ENCODE measurements at places on chromosomes 3 and 15.

- no peak for DNase-seq
Observed at GRCh38 chr15:26083896-26084295, 220.8 kb upstream of the ATP10A start.

- no peak for DNase-seq
Observed at GRCh38 chr3:152382312-152383135, 113.8 kb downstream of the MBNL1 start.

GRCh38 chr15:66937588-66937987, 127.8 kb upstream of the SMAD3 start:
- no peak for DNase-seq

DNA sequence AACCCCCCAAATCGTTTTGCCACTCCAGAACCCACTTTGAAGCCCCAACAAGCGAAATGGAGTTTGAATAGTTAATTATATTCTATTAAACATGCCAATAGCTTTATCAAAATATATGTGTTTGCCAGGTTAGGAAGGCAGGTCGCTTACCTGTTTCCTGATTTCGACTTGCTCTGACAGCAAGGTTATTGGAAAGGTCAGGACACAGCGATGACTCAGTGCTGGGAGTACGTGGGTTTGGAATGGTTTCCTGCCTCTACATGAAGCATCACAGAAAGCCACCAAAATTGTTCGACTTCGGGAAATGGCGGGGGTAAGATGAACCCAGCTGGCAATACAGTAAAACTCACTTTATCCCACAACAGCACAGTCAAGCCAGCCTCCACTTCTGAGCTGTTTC, 135.6 kb upstream of the ABI3BP start:
- DNase-seq: no peak

GRCh38 chr15:62502451-62502850, 337.4 kb upstream of the C2CD4B start:
- DNase-seq: no peak

- no peak for DNase-seq
Observed at GRCh38 chr15:77456746-77457145, 36.1 kb downstream of the HMG20A start.

- no peak for DNase-seq
Observed at GRCh38 chr3:45968149-45968548, 24.9 kb downstream of the CXCR6 start.

DNA sequence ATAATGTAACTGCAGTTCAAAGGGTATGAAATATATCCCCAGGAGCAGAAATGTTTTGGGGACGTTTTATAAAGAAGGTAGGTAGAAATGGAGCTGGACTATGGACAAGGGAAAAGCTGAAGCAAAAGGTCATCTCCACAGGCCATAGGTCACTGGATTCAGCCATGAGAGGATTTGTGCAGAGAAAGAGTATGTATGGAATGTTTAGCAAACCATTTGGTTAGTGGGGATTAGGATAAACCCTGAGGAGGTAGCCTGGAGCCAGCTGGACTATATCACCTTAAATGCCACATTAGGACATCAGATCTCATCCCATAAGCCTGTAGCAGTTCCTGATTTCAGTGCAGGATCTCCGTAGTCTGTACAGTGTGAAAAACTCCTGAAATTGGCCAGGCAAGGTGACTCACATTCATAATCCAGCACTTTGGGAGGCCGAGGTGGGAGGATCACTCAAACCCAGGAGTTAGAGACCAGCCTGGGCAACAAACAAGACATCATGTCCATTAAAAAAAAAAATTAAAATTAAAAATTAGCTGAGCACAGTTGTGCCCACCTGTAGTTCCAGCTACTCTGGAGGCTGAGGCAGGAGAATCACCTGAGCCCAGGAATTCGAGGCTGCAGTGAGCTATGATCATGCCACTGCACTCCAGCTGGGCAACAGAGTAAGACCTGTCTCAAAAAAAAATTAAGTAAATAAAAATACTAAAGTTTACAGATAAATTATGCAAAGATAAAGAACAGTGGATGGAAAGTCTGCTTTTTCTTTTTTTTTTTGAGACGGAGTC, 4.7 kb downstream of the IP6K1 start:
- no peak for DNase-seq

DNA sequence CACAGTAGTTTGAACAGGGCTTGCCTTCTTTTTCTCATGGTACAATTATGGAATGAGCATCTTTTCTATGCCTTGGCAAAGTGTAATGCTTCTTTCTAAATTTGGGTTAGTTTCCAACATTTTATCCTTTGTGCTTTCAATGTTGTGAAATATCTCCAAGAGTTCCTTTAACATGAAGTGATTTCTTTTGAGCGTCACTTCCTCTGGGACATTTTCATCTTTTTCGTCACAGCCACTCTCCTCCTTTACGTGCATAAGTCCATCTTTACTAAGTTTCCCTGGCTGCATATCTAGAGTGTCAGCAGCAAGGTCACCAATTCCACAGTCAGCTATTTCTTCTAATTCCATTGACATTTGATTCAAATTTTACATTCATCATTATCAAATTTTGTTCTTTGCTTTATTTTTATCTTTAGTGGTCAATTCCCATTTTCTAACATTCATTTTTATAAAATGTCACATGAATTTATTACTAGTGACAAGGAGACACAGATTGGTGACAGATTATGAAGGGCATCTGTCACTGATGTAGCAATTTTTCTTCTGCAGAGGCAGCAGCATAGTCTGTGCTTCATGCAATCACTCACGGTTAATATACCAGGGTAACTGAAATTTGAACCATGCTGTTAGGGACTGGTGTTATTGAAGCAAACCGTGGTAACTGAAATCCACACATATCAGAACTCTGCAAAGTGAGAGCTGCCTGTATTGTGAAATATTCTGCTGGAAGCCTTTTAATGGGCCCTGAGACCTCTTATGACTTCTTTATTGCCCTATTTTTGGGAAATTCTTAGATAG, 126.5 kb upstream of the THBS1 start:
- DNase-seq: no peak

GRCh38 chr3:30073040-30073439, 533.4 kb upstream of the TGFBR2 start:
- no peak for DNase-seq

Measured in HFF-Myc (cell line).